NCI-H2171 (cell line): ENCODE measurements at places on chromosomes 12 and 14.
A peak's percentile ranks its signal among the peaks of the same experiment; 100 is the strongest.

DNA sequence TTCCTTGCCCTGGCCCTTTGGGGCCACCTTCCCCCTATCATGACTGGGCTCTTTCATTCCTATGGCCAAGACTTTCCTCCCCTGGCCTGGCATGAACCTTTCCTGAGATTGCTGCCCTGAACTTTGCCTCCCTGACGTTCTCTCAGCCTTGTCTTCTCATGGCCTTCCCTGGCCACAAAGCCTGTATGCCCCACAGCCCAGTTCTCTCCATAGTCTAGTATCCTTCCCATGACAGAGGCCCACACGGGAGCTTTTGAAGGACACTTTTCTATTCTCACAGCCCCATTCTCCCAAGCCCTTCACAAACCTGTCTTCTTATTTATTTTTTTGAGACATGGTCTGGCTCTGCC, 4.5 kb upstream of the RNU7-1 start:
- no peak for DNase-seq

DNA sequence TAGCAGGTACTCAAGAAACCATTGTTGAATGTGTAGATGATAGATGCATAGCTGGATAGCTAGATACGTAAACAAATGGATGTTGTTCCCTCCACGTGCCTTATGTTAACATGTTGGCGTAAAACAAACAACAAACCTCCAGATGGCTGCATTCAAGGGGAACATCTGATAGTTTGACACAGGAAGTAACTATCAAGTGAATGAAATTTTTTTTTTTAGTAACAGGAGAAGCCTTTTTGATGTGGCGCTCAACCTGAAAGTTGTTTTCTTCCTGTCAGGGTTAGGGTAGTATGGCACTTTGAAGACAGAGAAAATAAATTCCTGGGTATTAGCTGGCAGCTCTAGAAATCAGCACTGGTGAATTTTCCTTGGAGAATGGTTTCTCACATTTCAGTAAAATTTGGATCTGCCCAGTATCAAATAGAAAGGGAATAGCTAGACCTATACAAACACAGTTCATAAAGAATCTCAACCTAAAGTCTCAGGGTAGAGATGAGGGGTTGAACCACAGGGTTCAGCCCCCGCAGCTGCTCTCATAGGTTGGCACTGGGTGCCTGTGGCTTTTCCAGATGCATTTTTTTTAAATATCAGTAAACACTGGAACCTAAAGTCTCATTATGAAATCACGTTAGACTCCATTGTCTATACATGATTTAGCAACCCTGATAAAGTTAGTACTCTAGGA, 18.8 kb upstream of the RAP1B start:
- DNase-seq, result peak; percentile 69

DNA sequence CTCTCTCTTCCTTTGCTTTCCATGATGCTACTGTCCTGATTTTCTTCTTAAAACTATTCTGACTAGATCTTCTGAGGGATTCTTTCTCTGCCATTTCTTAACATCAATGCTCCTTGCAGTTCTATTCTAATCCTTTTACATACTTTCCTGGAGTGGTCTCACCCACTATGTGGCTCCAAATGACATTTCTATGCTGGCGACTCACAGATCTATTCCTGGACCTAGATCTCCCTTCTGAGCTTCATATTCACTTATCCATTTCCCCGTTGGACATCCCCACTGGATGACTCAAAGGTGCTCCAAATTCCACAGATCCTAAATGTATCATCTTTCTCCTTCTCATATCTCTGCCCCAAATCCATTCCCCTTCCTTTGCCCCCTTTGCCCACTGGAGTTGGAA, 4.1 kb downstream of the TEP1 start:
- DNase-seq, result no peak

DNA sequence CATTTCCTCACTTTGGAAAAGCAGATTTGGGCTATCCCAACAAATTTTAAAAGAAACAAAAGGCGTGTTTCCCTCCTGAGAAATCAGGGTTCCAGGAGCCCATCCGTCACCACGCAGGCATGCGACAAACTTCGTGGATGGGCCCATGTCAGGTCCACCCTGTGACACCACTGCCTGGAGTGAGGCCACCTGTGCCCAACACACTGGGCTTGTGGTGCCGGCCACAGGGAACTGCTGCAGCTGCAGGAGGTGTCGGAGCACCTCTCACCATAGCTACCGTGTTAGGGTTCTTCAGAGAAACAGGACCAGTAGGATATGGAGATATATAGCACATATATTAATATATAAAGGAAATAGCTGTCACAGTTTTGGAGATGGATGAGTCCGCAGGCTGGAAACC, 53.0 kb upstream of the BCL11B start:
- no peak for DNase-seq
